Hippocampal formation (tissue), 2 donors: ENCODE measurements at places on chromosomes 16 and 17.

GRCh38 chr16:84438971-84439696, 65.3 kb downstream of the MEAK7 start:
- DNase-seq = no peak

DNA sequence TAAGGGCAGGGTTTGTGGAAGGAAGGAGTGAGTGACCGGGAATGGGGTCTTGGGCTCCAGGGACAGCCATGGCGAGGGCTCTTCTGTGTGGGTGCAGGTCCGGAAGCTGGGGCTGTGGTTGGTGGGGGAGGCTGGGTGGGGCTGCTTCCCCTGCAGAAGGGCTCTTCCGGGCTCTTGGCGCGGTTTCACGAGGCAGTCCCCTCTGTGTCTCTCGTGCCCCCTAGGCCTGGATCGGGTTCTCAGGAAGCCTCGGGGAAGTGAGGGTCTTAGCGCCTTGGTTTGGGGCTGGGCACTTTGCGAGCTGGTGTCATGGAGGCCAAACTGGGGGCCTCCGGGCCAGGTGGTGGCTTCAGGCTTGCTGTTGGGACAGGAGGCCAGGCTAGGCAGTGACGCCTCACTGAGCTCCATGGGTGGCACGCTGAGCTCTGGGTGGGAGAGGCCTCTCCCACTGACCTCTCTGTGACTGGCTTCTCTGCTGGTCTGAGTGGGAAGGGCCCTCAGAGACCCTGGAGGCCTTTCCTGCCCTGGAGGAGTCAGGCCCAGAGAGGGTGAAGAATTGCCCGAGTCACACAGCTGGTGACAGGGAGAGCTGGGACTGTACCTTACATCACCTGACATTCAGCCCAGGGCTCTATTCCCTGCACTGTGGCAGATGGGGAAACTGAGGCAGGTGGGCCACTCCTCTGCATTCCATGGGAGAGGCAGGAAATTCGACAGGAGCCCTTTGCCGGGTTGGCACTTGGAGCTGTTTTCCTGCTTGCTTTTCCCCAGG, 8.2 kb downstream of the ADCY7 start:
- no peak for DNase-seq

- DNase-seq = no peak
Observed at GRCh38 chr17:15112846-15113617, 152.1 kb downstream of the PMP22 start.

GRCh38 chr17:7932483-7932891, 481 bp downstream of the CNTROB start:
- no peak for DNase-seq

- no peak for DNase-seq
Observed at GRCh38 chr16:50309156-50309526, 42.8 kb downstream of the ADCY7 start.

- DNase-seq = no peak
Observed at GRCh38 chr17:49498029-49498615, 3.0 kb downstream of the NGFR start.

DNA sequence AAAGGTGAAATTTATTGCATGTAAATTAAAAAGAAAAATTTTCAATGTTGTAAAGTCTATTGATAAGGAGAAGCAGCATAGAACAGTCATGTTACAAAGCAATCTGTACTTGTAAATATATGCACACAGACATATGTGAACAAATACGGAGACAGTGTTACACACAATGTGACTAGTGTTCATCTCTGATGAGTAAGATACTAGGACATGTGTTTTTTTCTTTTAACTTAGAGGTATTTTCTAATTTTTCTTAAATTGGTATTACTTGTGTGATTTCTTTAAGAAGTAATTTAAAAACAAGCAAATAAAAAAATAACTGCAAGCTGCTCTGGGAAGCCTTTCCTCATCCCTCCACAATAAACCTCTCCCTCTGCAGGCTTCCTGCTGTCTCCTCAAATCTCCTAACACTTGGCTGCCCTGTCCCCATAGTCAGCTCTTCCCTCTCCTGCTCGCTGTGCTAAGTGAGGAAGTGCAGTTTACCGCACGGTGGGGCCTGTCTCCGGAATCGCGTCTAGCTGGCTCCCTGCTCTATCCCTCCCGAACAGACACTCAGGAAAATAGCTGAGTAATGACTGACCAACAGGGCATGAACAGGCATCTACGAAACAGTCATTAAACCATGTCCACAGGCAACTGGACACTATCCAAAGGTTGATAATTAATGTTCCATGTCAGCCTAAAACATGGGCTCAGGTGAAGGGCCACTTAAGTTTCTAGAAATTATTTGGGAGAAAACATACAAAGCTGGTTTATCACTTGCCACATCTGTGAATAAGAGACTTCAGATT, 35.9 kb downstream of the CMTM4 start:
- peak; percentile 36 for DNase-seq

- DNase-seq = no peak
Observed at GRCh38 chr17:77235370-77235941, 94.7 kb downstream of the SEC14L1 start.

DNA sequence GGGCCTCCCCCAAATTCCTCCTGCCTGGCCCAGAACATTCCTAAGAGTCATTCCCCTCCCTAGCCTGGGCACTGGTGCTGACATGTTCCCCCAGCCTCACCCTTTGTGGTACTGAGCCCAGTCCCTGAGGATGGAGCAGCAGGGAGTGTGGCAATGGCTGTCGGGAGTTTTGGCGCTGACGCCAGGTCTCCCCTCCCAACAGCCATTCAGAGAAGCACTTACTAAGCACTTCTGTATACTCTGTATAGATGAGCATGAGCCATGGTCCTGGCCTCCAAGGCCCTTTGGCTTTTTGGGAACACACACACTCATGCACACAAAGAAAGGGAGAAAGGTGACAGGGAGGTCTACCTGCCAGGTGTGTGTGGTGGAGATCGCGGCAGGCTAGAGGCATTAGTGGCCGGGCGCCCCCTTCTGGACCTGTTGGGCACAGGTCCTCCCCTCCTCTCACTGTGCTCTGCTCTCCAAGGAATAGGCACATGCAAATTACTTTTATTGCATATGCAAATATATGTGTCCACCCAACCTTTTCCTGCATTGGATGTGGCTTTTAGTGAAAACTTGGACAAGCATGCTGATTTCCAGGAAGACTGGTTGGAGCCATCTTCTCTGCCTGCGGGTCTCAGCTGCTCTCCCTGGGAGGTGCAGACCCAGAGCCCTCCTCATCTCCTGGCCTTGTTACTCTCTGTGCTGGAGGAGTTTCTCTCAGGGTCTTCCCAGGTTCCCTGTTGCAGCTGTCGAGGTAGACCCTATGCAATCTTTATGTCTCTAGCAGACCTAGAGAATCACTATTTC, 17.4 kb upstream of the C17orf107 start:
- DNase-seq = peak; percentile 54

DNA sequence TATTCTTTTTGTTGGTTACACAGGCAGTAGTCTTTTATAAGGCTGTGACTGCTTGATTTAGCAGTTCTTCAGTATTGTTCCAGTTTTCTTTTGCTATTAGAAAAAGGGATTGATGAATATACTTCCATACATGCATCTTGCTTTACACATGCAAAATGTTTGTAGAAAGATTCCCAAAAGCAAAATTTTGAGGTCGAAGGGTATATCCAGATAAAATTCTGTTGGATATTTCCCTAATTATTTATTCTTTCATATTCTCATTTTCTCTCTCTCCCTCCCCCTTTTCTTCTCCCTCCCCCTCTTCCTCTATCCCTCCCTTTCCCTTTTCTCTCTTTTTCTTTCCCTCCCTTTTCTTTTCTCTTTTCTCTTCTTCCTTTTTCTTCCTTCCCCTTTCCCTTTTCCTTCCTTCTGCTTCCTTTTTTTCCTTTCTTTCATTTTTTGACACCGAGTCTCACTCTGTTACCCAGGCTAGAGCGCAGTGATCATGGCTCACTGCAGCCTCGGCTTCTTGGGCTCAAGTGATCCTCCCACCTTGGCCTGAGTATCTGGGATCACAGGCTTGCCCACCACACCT, 46.9 kb upstream of the ADCY7 start:
- no peak for DNase-seq

GRCh38 chr16:62066747-62067146, 30.5 kb upstream of the CDH8 start:
- DNase-seq = no peak

GRCh38 chr16:4651827-4652226, 27.2 kb downstream of the MGRN1 start:
- DNase-seq = no peak

DNA sequence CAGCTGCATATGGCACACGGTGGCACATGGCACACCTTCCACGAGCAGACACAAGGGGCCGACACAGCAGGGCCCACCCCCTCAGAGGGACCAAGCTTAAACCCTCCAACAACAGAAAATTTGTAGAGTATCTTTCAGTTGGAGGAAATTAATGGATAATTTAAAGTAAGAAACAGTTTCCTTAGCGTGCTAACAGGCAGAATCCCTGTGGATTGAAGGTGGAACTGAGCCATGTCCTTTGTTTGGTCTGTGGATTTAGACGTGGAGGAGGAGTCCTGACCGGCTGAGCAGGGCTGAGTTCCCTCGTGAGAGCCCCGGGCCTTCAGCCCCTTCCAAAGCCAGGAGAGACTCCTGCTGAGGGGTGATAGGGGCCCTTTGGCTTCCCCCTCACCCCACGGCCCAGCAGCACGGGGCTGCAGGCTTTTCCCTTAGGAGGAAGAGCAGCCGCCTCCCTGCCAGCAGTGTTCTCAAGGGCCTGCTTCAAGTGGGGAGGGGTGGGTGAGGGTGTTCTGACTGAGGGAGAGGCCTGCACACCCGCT, 1.4 kb upstream of the CYB561 start:
- no peak for DNase-seq

GRCh38 chr16:27446721-27447120, 44.7 kb downstream of the IL21R start:
- DNase-seq = no peak

- no peak for DNase-seq
Observed at GRCh38 chr16:81799138-81799504, 20.0 kb downstream of the PLCG2 start.

DNA sequence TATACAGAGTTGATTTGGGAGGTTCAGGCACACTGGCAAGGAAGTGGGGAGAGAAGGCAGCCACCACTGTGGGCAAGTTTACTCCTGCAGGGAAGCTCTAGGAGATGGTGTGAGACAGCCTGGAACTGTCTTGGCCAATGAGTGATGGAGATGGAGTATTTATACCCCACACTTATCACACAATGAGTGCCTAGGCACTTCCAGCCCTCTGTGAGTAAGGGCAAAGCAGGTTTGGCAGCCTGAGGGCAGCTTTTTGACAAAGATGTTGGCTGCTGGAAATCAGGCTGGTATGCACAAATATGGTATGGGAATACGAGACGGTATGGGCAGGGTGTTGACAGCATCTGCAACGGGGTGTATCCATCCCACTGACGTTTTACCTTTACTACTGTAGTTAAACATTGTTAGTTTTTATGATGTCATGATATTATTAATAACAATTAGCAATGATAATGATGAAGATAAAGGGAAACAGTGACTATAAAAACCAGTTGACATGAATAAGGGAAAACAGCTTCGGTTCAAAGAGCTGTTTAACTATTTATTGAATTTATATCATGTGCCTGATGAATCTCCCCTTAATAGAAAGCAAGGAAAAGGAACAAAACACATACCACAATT, 149.9 kb downstream of the CDK5R1 start:
- no peak for DNase-seq

GRCh38 chr17:80446645-80447405, 29.6 kb downstream of the NPTX1 start:
- no peak for DNase-seq

GRCh38 chr17:33091271-33091670, 99.6 kb downstream of the SPACA3 start:
- DNase-seq = no peak

- DNase-seq = no peak
Observed at GRCh38 chr17:16875662-16876061, 96.3 kb downstream of the TNFRSF13B start.

DNA sequence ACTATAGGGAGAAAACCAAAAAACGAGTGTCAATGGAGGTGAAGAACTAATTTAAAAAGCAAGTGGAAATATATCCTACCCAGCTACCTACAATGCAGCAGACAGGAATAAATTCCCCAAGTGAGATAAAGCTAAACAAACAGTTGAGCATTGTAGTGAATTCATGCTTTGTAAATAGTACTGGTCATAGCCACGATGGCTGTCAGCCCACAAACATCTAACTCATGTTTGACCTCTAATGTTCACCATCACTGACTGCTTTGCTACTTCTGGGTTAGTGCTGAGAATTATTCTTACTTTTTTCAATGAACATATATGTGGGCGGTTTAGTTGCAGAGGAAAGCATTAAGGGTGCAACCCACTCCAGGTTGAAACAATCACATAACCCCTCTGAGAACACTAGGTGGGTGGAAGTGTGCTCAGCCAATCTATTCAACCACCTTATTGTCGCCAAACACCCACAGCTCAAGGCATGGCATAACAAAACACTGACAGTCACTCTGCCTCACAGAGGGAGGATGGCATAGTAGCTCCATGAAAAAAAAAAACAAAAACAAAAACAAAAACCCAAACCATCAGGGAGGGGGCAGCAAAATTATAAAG, 264.1 kb downstream of the ZFHX3 start:
- no peak for DNase-seq

DNA sequence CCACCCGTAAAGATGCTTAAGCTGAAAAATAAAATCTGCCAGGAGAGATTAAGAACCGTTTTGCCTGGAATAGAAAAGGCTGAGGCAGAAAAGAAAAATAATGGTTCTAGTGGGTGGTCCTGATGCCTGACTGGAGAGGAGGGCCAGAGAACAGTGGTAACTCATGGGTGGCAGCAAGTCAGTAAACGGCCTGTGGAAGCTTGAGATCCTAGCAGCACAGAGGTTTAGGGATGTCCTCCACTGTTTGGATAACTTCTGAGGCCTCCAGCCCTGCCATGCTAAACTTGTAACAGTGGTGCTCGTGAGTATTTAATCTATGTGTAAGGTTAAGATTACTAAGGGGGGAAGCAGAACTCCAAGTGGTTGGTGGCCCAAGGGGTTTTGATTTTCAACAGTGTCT, 21.2 kb upstream of the PHAF1 start:
- no peak for DNase-seq

GRCh38 chr16:59116744-59117143, 382.6 kb upstream of the GOT2 start:
- DNase-seq = no peak

- DNase-seq = no peak
Observed at GRCh38 chr16:69365901-69366300, 14.3 kb upstream of the TMED6 start.

DNA sequence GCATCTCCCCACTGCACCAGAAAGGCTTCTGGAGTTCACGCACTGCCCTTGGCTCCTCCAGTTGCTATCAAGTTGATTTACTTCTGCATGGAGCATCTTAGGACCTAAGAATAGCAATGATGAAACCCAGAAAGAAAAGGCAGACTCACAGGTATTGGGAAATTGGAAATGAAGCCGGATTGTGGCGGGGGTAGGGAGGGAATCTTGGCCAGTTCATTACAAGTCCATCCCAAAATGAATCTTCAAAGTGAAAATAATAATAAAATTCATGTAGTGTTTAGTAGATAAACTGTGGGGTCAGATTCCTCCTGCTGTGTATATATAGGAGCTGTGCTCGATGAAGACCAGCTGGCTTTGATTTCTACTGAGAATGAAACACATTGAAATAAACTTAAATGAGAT, 33.7 kb downstream of the TEKT3 start:
- DNase-seq = no peak
